Caki2 (cell line): ENCODE measurements at places on chromosomes 4 and X. TPM values are rescaled to one million over a fixed set of nuclear protein-coding genes. Genes with fewer than 3 reads are reported as not detected.

DCLK2 gene
- total RNA-seq: 11.1 and 29.7 TPM in 2 replicates

PDHA2 gene
- total RNA-seq: not detected in 2 replicates

RASGEF1B gene
- total RNA-seq: 3.6 and 5.5 TPM in 2 replicates

SYTL4 gene
- total RNA-seq: 0.23 and 1.2 TPM in 2 replicates

PRDM5 gene
- 4.1 and 4.7 TPM in 2 replicates for total RNA-seq

UBL4A gene
- 109 and 110 TPM in 2 replicates for total RNA-seq

PRR32 gene
- total RNA-seq: not detected in 2 replicates

HMGN5 gene
- total RNA-seq: 0.61 and 1.7 TPM in 2 replicates

LDB2 gene
- total RNA-seq: not detected in 2 replicates

SORBS2 gene
- 12.8 and 17.3 TPM in 2 replicates for total RNA-seq

SLC9B1 gene
- not detected in 2 replicates for total RNA-seq

GRCh38 chr4:99856166-99856565 lies 38.1 kb downstream of the LAMTOR3 start:
- DNase-seq: no peak

DNA sequence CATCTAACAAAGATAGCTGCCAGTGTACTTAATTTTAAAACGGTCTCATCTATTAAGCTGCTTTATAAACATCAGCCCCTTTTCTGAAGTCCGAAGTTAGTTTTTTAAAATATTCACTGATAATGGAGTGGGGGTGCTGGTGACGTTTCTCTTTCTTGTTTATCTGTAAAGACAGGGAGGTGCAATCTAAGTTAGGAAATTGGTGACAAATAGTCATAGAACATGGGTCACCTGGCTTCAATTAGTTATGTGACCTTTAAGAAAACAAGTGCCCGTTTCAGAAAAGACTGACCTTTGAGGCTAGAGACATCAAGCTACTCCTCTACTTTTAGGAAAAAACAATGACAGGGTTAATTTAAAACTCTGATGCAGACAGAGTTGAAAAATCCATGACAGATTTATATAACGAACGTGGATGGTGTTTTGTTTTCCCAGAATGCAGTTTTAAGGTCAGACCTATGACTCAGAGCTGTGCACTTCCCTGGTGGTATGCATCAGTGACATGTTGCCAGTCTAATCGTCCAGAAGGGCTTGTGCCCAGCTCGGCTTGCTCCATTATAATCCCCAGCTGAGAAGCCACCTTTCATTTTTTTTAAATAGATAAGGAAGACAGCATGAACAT lies 38.2 kb downstream of the FHL1 start:
- DNase-seq: peak; percentile 63

DNA sequence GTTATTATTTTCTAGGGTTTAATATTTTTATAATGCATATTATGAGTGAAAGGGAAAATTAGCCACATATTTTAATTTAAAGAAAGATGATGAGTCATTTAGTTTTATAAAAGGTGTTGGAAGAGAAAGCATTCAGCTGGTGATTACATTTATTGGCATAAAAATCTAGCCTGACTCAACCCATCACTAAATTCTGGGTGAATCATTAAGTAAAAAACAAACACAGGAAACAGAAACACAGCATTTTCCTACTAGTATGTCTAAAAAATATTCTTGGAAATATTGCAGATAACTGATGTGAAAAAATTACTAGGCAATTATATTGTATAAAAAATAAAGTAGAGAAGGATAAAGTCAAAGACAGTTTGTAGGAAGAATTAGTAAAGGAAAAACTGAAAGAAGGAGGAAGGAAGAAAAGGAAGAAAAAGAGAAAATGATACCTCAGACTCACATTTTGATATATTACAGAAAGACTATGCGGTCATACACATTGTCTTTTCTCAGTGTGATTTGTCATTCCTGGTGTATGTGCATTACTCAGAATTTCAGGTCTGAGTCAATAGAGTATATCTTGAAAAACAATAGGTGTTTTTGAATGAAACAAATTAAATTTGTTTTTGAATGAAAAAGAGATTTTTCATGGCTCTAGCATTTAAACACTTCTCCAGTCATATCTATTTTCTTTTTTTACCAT lies 48.0 kb upstream of the SPOCK3 start:
- no peak for DNase-seq

DNA sequence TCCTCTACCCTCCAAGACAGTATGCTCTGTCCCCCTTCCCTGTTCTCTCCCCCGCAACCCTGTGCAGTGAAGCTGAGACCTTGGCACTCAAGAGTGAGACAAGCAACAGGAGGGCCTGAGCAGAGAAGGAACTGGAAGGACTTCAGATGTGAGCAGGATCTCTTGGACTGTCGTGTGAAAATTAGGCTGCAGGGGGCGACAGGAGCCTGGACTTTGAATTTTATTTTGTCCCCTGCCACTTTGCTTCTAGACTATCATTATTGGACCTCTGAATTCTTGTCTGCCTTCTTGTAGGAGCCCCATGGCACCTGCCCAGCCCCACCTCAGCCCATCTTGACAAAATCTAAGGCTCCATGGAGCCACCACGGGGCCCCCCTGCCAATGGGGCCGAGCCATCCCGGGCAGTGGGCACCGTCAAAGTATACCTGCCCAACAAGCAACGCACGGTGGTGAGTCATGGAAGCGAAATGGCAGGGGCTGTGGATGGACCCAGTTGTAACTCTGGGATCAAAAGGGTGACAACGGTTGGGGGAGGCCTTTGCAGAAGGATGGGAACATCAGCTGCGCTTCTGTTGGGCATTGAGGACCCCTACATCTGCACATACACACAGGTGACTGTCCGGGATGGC lies 1.7 kb downstream of the ARAF start:
- no peak for DNase-seq

- DNase-seq: no peak
These were observed 60.8 kb upstream of the TBC1D9 start for GRCh38 chr4:140816806-140817510.

GRCh38 chr4:70505151-70505748 lies 13.1 kb upstream of the AMTN start:
- peak; percentile 42 for DNase-seq

GRCh38 chr4:94764069-94764468 lies 6.3 kb downstream of the BMPR1B start:
- DNase-seq: no peak

- peak; percentile 5 for DNase-seq
These were observed 729.3 kb upstream of the ACTRT1 start for GRCh38 chrX:128781506-128781905.

DNA sequence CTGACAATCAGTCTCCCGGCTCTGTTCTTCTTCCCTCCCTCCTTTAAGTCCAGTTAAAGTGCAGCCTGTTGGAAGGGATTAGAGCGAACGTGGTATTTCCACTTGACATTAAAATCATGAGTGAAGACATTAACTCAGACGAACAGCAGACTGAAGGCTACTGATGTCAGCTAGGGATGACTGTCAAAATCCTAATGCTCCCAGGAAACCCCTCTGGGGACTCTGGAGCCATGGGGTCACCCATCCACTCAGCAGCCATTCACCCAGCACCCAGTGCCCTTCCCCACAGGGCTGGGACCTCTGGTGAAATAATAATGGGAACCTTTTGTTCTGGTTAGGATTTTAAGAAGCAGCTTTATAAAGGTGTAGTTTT lies 113.9 kb downstream of the DRD5 start:
- no peak for DNase-seq

DNA sequence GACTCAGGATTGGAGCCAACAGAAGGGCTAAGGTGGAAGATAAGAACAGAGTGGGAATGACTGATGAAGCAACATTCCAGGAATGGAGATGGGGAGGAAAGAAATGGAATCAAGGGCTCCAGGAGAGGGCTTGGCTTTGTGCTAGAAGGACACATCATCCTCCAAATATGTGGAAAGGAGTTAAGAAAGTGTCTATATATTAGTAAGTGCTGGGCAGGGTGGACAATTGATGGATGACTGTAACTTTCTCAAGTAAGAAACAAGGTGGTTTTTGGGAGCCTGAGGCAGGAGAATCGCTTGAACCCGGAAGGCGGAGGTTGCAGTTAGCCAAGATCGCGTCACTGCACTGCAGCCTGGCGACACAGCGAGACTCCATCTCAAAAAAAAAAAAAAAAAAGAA lies 71.6 kb upstream of the NFKB1 start:
- peak; percentile 90 for DNase-seq

DNA sequence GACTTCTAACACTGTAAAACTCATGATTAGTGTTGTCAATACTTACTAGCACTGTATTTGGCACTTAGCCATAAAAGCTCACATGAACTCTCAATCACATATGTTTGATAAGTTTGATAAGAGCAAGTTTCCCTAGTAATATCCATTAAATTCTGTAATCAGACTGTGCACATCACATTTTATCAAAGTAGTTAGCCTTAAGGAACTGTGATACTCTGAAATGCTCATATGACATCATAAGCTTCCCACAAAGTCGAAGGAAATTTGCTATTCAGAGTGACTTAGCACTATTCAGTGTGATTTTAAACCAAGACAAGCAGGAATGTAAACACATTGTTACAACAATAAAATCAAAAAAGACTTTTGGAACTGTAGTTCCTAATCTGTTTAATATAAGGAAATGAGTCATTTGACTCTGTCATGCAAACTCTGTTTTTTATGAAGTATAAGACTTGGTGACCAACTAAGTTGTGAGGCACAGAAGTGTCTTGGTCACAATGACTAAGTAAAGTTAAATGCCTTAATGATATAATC lies 6.7 kb downstream of the SLC7A11 start:
- DNase-seq: peak; percentile 87

GRCh38 chr4:75469896-75470295 lies 44.3 kb downstream of the RCHY1 start:
- DNase-seq: no peak

- DNase-seq: no peak
These were observed 2.2 kb upstream of the SYN1 start for GRCh38 chrX:47621851-47622250.

DNA sequence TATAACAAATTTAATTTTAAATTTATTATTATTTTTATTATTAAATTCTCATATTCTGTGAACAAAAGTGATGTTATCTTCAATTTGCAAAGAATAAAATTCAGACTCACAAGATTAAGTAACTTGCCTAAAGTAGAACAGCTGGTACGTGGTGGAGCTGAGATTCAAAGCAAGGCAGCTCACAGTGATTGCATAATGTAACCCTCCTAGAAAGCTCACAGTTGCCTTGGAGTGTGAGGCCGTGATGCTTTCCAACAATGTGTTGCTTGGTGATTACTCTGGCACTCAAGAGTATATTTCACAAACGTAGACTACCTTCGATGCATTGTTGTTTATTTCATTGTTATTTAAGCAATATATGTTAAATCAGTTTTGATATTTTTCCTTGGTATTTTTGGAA lies 1039.2 kb upstream of the PABPC4L start:
- no peak for DNase-seq

GRCh38 chr4:956531-957230 lies 16.7 kb downstream of the DGKQ start:
- DNase-seq: no peak

- DNase-seq: no peak
These were observed 494.2 kb upstream of the MAGEB2 start for GRCh38 chrX:29721152-29721551.

- peak; percentile 46 for DNase-seq
These were observed 220.3 kb upstream of the CXCL13 start for GRCh38 chr4:77385124-77385969.

- DNase-seq: no peak
These were observed 75.7 kb upstream of the LRPAP1 start for GRCh38 chr4:3607690-3608552.
